ENCODE measurements at places on chromosomes 3 and 15. TPM values are rescaled to one million over a fixed set of nuclear protein-coding genes. Genes with fewer than 3 reads are reported as not detected.
A peak's percentile ranks its signal among the peaks of the same experiment; 100 is the strongest.

- DNase-seq: no peak
- H3K4me1 ChIP-seq: no peaks in the 10 kb centered on the region
- no peak overlapping the region for H3K27ac ChIP-seq
Measured at GRCh38 chr15:69377216-69377970, 36.8 kb upstream of the KIF23 start.

- no peak overlapping the region for H3K27ac ChIP-seq
- no peaks in the 10 kb centered on the region for H3K27me3 ChIP-seq
- H3K4me3 ChIP-seq: no peak overlapping the region
- no peaks in the 10 kb centered on the region for H3K36me3 ChIP-seq
Measured at GRCh38 chr15:61157933-61158332, 71.2 kb downstream of the RORA start.

DNA sequence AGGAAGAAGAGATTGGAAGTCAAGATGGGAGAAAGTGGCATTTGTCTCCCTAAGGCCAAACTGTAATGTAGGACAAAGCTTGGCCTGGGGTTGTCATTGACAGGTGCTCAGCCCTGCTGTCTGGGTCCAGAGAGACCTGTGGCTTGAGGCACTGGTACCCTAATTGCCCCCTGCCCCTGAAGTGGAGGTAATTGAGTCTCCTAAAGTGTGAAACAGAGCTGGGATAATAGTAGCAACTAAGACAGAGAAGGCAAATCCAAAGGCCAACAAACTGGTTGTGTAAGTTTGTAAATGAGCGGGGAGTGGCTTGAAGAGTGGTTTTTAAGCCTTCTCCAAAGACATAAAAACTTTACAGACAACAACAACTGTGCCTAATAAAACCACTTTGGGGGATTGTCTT, 264.2 kb upstream of the ROPN1 start:
- no peaks in the 10 kb centered on the region for H3K36me3 ChIP-seq
- H3K4me3 ChIP-seq: no peak overlapping the region
- no peak overlapping the region for H3K27ac ChIP-seq

- no peaks in the 10 kb centered on the region for H3K4me1 ChIP-seq
- no peak overlapping the region for H3K27ac ChIP-seq
- H3K27me3 ChIP-seq: no peaks in the 10 kb centered on the region
- no peak overlapping the region for H3K4me3 ChIP-seq
Measured at GRCh38 chr15:37872661-37873060, 61.8 kb upstream of the TMCO5A start.

- H3K4me1 ChIP-seq: no peaks in the 10 kb centered on the region
- H3K27me3 ChIP-seq: no peaks in the 10 kb centered on the region
- H3K27ac ChIP-seq: no peak overlapping the region
- no peaks in the 10 kb centered on the region for H3K36me3 ChIP-seq
- no peak overlapping the region for H3K4me3 ChIP-seq
- DNase-seq: no peak
Measured at GRCh38 chr3:10408680-10409079, 87.8 kb upstream of the SEC13 start.

GRCh38 chr3:186413615-186414415, 51.8 kb upstream of the DGKG start:
- no peaks in the 10 kb centered on the region for H3K36me3 ChIP-seq
- no peaks in the 10 kb centered on the region for H3K27me3 ChIP-seq
- H3K4me3 ChIP-seq: peak overlapping the region; percentile 57
- peaks cover 2% of the 10 kb centered on the region for H3K4me1 ChIP-seq

DNA sequence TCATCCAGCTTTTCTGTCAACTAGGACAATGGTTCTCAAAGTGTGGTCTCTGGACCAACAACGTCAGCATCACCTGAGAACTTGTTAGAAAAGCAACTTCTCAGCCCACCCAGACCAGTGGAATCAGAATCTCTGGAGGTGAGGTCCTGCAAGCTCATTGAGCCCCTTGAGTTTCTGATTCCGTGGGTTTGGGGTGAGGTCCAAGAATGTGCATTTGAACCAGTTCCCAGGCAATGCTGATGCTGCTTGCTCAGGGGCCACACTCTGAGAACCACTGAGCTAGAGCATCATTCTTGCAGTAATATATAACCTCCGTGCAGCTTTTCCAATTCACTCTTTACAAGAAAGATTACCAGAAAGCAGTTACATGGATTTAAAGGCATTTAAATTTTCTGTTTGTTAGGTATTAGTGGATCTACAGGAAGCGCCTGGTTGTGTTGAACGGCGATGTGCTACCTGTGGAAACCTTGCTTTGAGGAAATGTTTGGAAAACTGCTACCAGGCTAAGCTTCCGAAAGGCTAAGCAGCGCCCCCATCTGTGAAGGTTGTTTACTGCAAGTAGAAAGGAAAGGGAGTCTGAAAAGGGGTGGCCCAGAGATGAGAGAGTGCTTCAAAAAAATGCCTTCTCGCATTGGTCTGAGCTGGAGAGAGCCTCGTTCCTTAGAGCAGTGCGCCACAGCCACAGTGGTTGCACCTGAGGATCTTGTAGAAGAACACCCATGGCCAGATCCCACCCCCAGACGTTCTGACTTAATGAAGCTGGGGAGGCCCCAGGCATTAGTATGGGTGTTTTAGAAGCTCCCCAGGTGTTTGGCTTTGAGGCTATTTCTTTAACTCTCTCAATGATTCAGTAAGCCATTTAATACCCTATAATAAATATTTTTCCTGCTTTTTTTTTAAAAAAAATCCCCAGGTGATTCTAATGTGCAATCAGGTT, 50.0 kb downstream of the RLBP1 start:
- no peaks in the 10 kb centered on the region for H3K27me3 ChIP-seq
- DNase-seq: peak; percentile 93
- H3K27ac ChIP-seq: no peak overlapping the region
- H3K4me3 ChIP-seq: no peak overlapping the region

- peak; percentile 47 for DNase-seq
- peaks cover 5% of the 10 kb centered on the region for H3K4me1 ChIP-seq
- no peak overlapping the region for H3K4me3 ChIP-seq
- no peaks in the 10 kb centered on the region for H3K36me3 ChIP-seq
Measured at GRCh38 chr15:98382139-98382538, 266.2 kb upstream of the IGF1R start.

GRCh38 chr3:57960174-57960505, 48.1 kb upstream of the FLNB start:
- no peak overlapping the region for H3K4me3 ChIP-seq
- no peaks in the 10 kb centered on the region for H3K4me1 ChIP-seq
- H3K27ac ChIP-seq: no peak overlapping the region
- H3K36me3 ChIP-seq: no peaks in the 10 kb centered on the region

- H3K27ac ChIP-seq: no peak overlapping the region
- H3K36me3 ChIP-seq: no peaks in the 10 kb centered on the region
- DNase-seq: no peak
- no peaks in the 10 kb centered on the region for H3K27me3 ChIP-seq
Measured at GRCh38 chr3:190566043-190566933, 52.4 kb downstream of the IL1RAP start.

GRCh38 chr3:127823426-127823857, 1.1 kb upstream of the MGLL start:
- H3K27me3 ChIP-seq: peaks cover 31% of the 10 kb centered on the region
- no peak for DNase-seq
- no peaks in the 10 kb centered on the region for H3K4me1 ChIP-seq
- H3K27ac ChIP-seq: no peak overlapping the region
- H3K4me3 ChIP-seq: peak overlapping the region; percentile 65

GRCh38 chr15:50562735-50563640, 16.5 kb upstream of the USP50 start:
- H3K27me3 ChIP-seq: no peaks in the 10 kb centered on the region
- no peak overlapping the region for H3K27ac ChIP-seq
- DNase-seq: no peak
- peaks cover 3% of the 10 kb centered on the region for H3K36me3 ChIP-seq
- no peaks in the 10 kb centered on the region for H3K4me1 ChIP-seq

DNA sequence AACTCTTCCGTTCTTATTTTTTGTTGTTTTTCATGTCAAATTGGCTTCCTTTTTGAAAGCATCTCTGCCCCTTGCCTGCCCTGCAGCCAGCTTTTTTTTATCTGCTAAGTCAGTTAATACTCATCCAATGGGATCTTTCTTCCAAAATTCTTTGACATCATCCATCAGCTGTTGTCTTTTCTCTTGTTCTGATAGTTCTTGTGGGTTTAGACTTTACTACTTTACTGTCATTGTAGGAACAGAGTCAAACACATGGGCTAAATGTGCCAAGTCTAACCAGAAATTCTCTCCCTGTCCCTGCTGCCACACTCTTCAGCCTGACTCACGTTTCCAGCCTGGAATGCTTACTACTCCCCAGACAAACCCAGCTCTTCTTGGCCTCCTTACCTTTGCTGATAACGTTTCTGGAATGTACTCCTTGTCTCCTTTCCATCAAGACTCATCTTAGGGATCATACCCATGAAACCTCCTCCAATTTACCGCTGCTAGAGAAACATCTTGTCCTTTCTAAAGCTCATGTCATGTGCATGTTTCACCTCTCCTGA, 10.7 kb upstream of the VPS8 start:
- H3K27ac ChIP-seq: no peak overlapping the region
- no peak for DNase-seq
- no peaks in the 10 kb centered on the region for H3K27me3 ChIP-seq
- no peaks in the 10 kb centered on the region for H3K36me3 ChIP-seq
- no peaks in the 10 kb centered on the region for H3K4me1 ChIP-seq
- no peak overlapping the region for H3K4me3 ChIP-seq

GRCh38 chr3:196800742-196801434, 61.2 kb downstream of the PAK2 start:
- H3K27me3 ChIP-seq: no peaks in the 10 kb centered on the region
- H3K4me3 ChIP-seq: no peak overlapping the region
- H3K27ac ChIP-seq: no peak overlapping the region
- DNase-seq: no peak

- H3K27me3 ChIP-seq: no peaks in the 10 kb centered on the region
- H3K36me3 ChIP-seq: peaks cover 32% of the 10 kb centered on the region
- no peak overlapping the region for H3K27ac ChIP-seq
- DNase-seq: no peak
- H3K4me1 ChIP-seq: no peaks in the 10 kb centered on the region
Measured at GRCh38 chr3:49295489-49296058, 18.5 kb upstream of the C3orf62 start.

- H3K4me1 ChIP-seq: no peaks in the 10 kb centered on the region
- no peak overlapping the region for H3K4me3 ChIP-seq
- no peak overlapping the region for H3K27ac ChIP-seq
- peaks cover 2% of the 10 kb centered on the region for H3K36me3 ChIP-seq
- H3K27me3 ChIP-seq: no peaks in the 10 kb centered on the region
- no peak for DNase-seq
Measured at GRCh38 chr15:69236505-69236904, 62.2 kb upstream of the PAQR5 start.

GRCh38 chr3:33834096-33834453, 35.6 kb downstream of the PDCD6IP start:
- DNase-seq: no peak
- H3K36me3 ChIP-seq: no peaks in the 10 kb centered on the region
- no peak overlapping the region for H3K4me3 ChIP-seq
- H3K27me3 ChIP-seq: no peaks in the 10 kb centered on the region
- H3K4me1 ChIP-seq: no peaks in the 10 kb centered on the region

DNA sequence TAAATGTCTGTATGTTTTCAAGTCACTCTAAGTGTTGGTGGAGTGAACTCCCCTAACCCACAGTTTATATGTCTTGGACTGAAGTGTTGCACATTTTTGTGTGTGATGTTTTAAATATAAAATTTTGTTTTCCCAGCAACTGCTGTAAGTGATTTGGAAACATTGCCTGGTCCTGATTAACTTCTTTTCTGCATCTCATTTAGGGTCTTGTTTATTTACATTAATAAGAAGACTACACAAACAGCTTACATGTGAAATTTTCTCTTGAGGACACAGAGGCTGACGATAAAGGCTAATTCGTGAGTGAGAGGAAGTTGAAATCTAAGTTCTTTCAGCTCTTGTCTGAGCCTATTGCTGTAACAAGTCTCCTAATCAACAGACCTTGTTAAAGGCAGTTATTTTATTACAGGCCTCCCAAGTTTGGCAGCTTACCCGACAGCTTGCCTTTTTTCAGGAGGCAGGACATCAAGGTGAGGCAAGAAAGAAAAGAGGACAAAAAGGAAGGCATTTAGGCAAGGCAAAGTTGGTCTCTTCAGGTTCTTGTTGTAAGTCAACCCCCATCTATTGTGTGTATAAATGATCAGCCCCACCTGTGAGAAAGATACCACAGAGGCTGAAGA, 177.7 kb upstream of the NR2E3 start:
- no peak overlapping the region for H3K4me3 ChIP-seq
- H3K27me3 ChIP-seq: no peaks in the 10 kb centered on the region
- H3K36me3 ChIP-seq: no peaks in the 10 kb centered on the region
- peaks cover 7% of the 10 kb centered on the region for H3K4me1 ChIP-seq
- no peak for DNase-seq

- H3K27ac ChIP-seq: no peak overlapping the region
- DNase-seq: no peak
- peaks cover 4% of the 10 kb centered on the region for H3K36me3 ChIP-seq
- H3K4me1 ChIP-seq: no peaks in the 10 kb centered on the region
- H3K4me3 ChIP-seq: no peak overlapping the region
Measured at GRCh38 chr3:53823956-53824657, 22.1 kb downstream of the CHDH start.

DNA sequence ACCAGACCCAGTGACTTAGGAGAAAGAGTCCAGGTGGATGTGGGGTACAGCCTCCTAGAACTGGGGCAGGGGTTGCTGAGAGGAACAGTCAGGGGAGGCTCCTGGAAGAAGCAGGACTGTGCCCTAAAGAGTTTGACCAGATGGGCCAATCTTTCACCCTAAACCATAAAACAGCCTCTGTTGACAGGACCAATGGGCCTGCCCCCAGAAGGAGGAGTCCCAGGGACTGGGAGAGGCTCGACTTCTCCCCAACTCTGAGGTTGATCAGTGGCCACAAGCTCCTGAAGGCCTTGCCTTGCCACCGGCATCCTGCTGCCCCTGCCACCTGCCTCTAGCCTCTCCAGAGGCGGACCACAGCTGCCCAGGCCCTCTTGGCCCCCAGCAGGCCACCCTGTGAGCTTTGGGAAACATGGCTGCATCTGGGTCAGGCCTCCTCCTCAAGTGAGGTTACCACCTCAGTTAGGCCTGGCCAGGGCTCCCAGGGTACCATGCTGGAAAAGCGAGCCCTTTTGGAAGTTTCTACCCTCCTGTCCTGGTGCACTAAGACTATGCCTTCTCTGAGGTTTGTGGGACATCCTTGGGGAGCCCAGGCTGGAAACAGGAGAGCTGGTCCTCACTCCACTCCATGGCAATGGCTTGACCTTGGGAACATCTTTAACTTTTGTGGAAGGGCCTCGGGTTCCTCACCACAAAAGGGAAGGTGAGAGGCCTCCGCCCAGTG, 2.8 kb downstream of the VIPR1 start:
- H3K27ac ChIP-seq: no peak overlapping the region

- H3K4me1 ChIP-seq: no peaks in the 10 kb centered on the region
- no peaks in the 10 kb centered on the region for H3K27me3 ChIP-seq
- DNase-seq: no peak
- H3K27ac ChIP-seq: no peak overlapping the region
- H3K36me3 ChIP-seq: no peaks in the 10 kb centered on the region
- H3K4me3 ChIP-seq: no peak overlapping the region
Measured at GRCh38 chr15:79657722-79658121, 225.6 kb downstream of the MINAR1 start.

GRCh38 chr3:135513106-135514059, 452.1 kb upstream of the PPP2R3A start:
- no peaks in the 10 kb centered on the region for H3K27me3 ChIP-seq
- H3K4me1 ChIP-seq: no peaks in the 10 kb centered on the region
- H3K36me3 ChIP-seq: no peaks in the 10 kb centered on the region
- H3K27ac ChIP-seq: no peak overlapping the region

Gene TIMP4
- 8.7 TPM for total RNA-seq

Gene ZNF385D
- total RNA-seq: 11.2 TPM

Gene AMIGO3
- total RNA-seq: 2.9 TPM

Gene MELTF
- total RNA-seq: 3.5 TPM

Gene GABRB3
- 163 TPM for total RNA-seq

Gene GOLGA6A
- 3.3 TPM for total RNA-seq

Gene CGNL1
- total RNA-seq: 72.7 TPM

Gene SAXO2
- total RNA-seq: 3.1 TPM

Gene PARP15
- total RNA-seq: 0.21 TPM

Gene YEATS2
- total RNA-seq: 53.7 TPM

Gene XIRP1
- total RNA-seq: not detected

Gene NIT2
- total RNA-seq: 24.1 TPM

Gene TATDN2
- total RNA-seq: 35.3 TPM

Gene GOLGA8J
- not detected for total RNA-seq

Measured in H1 (cell line).